ENCODE measurements at places on chromosomes 1 and 21.
A peak's percentile ranks its signal among the peaks of the same experiment; 100 is the strongest.

DNA sequence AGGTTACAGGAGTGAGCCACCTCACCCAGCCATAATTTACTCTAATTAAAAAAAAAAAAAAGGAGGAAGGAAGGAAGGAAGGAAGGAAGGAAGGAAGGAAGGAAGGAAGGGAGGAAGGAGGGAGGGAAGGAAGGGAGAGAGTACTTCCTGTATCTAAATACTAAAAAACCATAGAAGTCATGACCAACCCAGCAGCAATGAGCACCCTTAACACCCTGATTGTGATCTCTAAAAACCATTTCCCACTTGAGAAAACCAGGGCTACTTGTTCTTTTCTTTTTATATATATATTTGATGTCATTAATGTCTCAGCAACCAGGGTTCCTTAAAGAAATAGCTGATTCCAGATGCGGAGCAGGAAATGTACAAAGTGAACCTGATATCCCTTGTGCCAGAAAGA is 31.2 kb downstream of the ARID4B start:
- no peaks in the 10 kb centered on the region for H3K27me3 ChIP-seq
- no peak overlapping the region for H3K4me3 ChIP-seq
- no peak for DNase-seq
- no peak overlapping the region for H3K27ac ChIP-seq

GRCh38 chr1:25620211-25620610 is 3.6 kb downstream of the MAN1C1 start:
- H3K36me3 ChIP-seq: no peaks in the 10 kb centered on the region
- H3K4me1 ChIP-seq: peaks cover 31% of the 10 kb centered on the region
- no peak overlapping the region for H3K27ac ChIP-seq
- DNase-seq: no peak
- H3K27me3 ChIP-seq: peaks cover 48% of the 10 kb centered on the region

DNA sequence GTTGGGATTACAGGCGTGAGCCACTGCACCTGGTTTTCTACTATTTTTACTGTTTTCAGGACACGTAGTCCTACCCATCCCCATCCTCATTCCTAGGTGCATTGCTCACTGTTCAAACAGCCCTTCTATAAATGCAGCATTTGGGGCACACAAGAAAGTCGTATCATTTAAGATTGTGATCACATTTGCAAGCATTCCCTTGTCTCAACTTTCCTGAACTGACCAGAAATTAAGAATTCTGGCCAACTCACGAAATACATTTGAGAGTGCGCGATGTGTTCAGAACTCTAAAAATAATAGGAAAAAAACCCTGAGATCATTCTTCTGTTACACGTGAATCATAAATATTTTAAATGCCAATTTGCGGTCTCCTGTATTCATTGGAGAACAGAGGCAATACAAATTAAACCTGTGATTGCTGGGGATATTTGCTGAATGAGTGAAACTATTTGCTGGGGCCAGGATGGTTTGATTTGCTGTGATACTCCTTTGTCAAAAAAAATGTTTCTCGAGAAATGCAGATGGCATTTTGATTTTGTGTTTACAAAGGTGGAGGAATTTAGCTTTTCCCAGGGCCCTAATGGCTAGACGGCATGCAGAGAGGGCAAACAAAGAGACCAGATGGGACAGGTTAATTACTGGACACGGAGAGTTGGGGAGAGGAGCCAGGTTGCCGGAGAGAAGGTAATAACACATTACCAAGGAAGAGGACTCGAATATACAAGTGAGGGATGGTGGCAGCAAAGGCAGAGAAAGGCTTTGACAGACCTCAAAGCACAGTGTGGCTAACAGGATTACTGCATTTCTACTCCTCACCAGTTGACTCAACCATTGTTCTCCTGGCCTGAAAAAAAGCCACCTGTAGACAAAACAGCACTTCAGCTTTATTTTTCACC is 38.4 kb downstream of the STPG1 start:
- DNase-seq: no peak
- no peak overlapping the region for H3K4me3 ChIP-seq
- H3K4me1 ChIP-seq: peaks cover 17% of the 10 kb centered on the region
- no peaks in the 10 kb centered on the region for H3K27me3 ChIP-seq
- H3K36me3 ChIP-seq: peaks cover 7% of the 10 kb centered on the region
- peak overlapping the region; percentile 69 for H3K27ac ChIP-seq

- H3K4me3 ChIP-seq: peak overlapping the region; percentile 25
- DNase-seq: peak; percentile 41
- no peaks in the 10 kb centered on the region for H3K36me3 ChIP-seq
- H3K4me1 ChIP-seq: peaks cover 50% of the 10 kb centered on the region
- peak overlapping the region; percentile 91 for H3K27ac ChIP-seq
These were observed 20.4 kb upstream of the HPDL start for GRCh38 chr1:45306319-45306718.

DNA sequence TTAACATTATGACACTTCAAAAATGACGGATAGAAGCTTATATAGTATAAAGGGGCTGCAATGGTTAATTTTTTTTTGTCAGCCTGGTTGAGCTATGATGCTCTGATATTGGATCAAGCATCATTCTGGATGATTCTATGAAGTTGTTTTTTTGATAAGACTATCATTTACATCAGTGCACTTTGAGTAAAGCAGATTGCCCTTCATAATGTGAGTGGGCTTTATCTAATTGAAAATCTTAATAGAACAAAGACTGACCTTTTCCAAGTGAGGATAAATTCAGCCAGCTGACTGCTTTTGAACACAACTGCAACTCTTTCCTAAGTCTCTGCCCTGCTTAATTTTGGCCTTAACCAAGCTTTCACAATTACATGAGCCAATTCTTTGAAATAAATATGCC is 1476.2 kb downstream of the NCAM2 start:
- no peaks in the 10 kb centered on the region for H3K27me3 ChIP-seq
- H3K27ac ChIP-seq: no peak overlapping the region
- no peak overlapping the region for H3K4me3 ChIP-seq
- no peaks in the 10 kb centered on the region for H3K36me3 ChIP-seq
- no peak for DNase-seq
- H3K4me1 ChIP-seq: no peaks in the 10 kb centered on the region

- peaks cover 4% of the 10 kb centered on the region for H3K27me3 ChIP-seq
- H3K27ac ChIP-seq: no peak overlapping the region
- no peaks in the 10 kb centered on the region for H3K4me1 ChIP-seq
- no peaks in the 10 kb centered on the region for H3K36me3 ChIP-seq
- no peak for DNase-seq
- no peak overlapping the region for H3K4me3 ChIP-seq
These were observed 25.5 kb upstream of the CYP2J2 start for GRCh38 chr1:59952065-59952464.

DNA sequence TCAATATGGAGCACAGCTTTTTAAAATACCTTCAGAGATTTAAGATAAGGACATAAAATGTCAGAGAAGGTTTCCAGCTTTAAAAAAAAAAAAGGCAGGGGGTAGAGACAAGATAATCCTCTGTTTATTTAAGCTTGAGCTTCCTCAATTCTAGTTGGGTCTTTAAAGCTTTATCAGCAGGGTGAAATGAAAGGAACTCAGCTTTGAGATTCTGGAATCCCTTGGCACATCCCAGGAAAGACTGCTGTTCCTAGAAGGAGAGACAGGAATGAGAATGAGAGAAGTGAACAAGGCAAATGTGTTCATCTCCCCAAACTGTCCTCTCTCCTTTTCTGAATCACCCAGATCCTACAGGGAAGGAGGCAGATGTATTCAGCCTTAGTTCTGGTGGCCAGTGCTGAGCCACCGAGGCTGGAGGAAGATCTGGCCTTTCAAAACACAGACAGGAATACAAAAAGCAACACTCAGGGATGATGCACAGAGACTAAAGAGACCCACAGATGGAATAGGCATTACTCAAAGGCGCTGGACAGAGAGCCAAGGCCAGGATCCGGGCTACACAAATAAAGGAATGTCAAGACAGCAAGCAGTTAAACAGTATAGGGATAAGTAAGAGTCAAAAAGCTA is 385.8 kb upstream of the DUSP10 start:
- H3K36me3 ChIP-seq: no peaks in the 10 kb centered on the region
- H3K4me1 ChIP-seq: no peaks in the 10 kb centered on the region
- no peak overlapping the region for H3K27ac ChIP-seq
- no peak overlapping the region for H3K4me3 ChIP-seq
- no peak for DNase-seq
- H3K27me3 ChIP-seq: peaks cover 13% of the 10 kb centered on the region

DNA sequence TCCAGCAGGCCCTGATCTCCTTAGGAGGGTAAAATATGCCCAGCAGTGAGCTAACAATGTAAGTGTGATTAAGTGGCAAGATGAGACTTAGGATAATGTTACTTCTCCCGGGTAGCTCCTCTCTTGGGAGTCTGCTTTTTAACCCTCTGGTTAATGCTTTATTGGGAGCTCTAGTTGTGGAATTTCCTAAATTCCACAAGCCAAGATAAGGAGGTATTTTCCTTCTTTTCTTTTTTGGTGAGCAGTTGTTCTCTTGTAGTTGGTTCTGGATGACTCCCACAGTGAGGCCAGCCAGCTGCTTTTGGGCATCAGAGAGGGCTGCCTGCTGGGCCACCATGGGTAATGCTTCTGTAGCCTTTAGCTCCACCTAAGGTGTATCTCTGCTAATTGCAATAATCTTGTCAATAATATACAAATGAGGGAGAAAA is 19.3 kb downstream of the C1orf52 start:
- DNase-seq: no peak
- H3K36me3 ChIP-seq: no peaks in the 10 kb centered on the region
- H3K4me3 ChIP-seq: no peak overlapping the region
- peaks cover 6% of the 10 kb centered on the region for H3K27me3 ChIP-seq
- no peaks in the 10 kb centered on the region for H3K4me1 ChIP-seq

- H3K36me3 ChIP-seq: peaks cover 23% of the 10 kb centered on the region
- no peak overlapping the region for H3K27ac ChIP-seq
- no peaks in the 10 kb centered on the region for H3K27me3 ChIP-seq
- no peak for DNase-seq
- H3K4me3 ChIP-seq: no peak overlapping the region
- no peaks in the 10 kb centered on the region for H3K4me1 ChIP-seq
These were observed 43.5 kb downstream of the RPAP2 start for GRCh38 chr1:92342401-92342800.

DNA sequence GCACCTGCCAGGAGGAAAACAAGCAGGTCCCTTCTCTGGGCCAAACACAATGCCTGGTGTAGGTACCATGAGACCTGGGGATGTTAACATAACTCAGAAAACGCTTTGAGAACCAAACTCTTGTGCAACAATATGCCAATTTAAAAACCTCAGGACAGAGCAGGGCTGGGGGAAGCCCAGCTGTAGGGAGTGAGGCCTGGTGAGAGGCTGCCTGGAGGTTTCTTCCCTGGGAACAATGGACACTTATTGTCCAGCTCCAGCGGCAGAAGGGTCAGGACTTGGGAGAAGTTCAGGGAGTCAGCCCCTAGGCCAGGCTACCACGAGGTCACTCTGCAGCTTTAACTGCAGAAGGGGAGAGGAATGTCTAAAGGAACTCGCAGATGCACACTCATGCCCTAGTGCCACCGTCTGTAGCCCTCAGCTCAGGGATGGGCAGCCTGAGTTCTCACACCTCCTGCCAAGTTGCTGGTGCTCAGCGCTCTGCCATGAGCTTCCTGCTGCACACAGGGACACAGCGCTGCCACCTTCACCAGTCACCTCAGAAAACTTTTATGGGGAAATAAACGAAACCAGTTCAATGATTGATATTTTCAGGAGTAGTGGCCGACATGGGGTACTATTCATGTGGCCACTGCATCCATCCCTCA is 8.5 kb downstream of the GPR157 start:
- peak overlapping the region; percentile 48 for H3K4me3 ChIP-seq
- DNase-seq: no peak
- peak overlapping the region; percentile 37 for H3K27ac ChIP-seq
